DMS153 (cell line): ENCODE measurements at places on chromosomes 12 and 14.
A peak's percentile ranks its signal among the peaks of the same experiment; 100 is the strongest.

- DNase-seq, result no peak
Observed at GRCh38 chr14:94124582-94125377, 4.6 kb downstream of the IFI27L2 start.

DNA sequence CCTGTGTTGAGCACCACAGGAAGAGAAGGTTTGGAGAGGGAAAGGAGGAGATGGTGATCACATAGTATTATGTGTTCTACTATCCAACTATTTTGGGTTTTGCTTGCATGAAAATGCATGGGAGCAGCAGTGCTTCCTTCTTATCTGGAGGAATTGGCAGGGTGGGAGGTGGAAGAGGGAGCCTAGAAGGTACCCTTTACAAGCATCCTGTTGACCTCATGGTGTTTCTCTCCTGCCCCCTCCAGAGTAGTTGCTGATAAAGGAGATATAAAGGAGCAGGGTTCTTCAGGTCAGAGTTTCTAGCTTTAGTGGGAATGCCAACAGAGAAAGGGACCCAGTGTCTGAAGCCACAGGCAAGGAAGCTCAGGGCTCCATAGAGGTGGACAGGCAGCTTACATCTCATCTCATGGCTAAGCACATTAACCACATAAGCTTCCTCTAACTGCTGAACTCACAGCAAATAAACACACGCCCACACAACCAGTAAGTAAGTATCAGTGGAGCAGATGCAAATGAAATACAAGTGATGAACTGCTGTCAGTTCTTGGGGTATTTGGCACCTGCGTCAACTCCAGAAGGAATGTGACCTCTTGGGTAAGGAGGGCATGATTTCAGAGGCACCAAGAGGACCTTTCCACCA lies 174.2 kb upstream of the SLC38A2 start:
- DNase-seq, result no peak

- DNase-seq, result no peak
Observed at GRCh38 chr12:62599854-62600437, 133.3 kb downstream of the MON2 start.

GRCh38 chr12:100574187-100575074 lies 947 bp downstream of the GAS2L3 start:
- DNase-seq, result no peak

DNA sequence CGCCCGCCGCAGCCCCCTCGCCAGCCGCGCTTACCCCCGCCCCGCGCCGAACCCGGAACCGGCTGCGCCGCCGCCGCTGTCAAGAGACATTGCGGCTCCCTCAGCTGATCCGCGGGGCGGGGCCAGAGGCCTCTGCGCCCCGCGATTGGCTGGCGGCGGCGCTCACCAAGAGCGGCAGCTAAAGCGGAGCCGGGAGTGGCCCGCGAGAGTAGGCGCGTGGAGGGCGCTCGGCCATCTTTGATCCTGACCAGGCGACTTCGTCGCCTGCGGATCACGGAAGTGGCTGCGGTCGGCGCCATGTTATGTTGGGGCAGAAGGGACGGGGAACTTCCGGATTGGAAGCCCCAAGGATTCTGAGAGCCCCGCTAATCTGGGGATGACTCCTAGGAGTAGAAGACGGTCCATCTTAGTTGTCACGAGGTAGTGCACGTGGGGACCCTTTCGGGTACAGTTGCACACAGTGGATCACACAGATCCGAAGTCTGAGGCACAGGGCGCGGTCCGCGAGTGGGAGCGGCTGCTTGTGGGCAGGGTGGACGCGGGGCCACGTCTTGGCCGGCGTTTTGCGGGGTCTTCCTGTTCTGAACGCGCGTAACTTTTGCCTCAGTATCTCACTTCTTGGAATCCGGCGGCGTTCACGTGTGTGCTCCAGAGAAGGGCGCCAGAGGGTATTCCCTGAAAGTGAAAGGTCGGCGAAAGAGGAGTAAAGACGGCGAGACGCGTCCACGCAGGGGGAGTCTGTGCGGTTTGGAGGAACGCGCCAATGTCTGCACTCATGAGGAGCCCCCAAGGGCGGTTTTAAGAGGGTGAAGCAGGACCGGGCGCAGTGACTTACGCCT lies at the start of gene CHFR:
Gene CHFR, minus strand, starts transcription at position 93 of the 839 bp plus-strand sequence. CDS start 277 bp downstream, outside the sequence.
- DNase-seq, result peak; percentile 96

- no peak for DNase-seq
Observed at GRCh38 chr14:35286003-35286600, 6.1 kb upstream of the PSMA6 start.

DNA sequence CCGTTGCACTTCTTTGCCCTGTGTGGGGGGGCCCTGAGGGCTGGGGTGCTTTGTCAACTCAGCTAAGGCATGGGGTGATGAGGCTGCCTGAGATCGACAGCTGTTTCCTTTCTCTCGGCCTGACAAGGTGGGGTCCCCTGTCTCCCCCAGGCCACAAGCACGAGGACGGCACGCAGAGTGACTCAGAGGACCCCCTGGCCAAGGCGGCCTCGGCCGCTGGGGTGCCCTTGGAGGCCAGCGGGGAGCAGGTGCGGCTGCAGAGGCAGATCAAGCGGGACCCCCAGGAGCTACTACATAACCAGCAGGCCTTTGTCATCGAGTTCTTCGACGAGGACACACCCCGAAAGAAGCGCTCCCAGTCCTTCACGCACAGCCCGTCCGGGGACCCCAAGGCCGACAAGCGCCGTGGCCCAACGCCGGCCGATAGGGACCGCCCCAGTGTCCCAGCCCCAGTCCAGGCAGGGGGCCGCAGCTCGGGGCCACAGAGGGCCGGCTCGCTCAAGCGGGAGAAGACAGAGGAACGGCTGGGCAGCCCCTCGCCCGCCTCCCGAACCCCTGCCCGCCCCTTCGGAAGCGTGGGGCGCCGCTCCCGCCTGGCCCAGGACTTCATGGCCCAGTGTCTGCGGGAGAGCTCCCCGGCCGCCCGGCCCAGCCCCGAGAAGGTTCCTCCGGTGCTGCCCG lies 18.8 kb downstream of the CEP170B start:
- DNase-seq, result no peak

GRCh38 chr12:68290126-68290525 lies 36.7 kb upstream of the IL22 start:
- DNase-seq, result no peak

GRCh38 chr12:102474438-102475064 lies 5.8 kb downstream of the IGF1 start:
- DNase-seq, result peak; percentile 25

DNA sequence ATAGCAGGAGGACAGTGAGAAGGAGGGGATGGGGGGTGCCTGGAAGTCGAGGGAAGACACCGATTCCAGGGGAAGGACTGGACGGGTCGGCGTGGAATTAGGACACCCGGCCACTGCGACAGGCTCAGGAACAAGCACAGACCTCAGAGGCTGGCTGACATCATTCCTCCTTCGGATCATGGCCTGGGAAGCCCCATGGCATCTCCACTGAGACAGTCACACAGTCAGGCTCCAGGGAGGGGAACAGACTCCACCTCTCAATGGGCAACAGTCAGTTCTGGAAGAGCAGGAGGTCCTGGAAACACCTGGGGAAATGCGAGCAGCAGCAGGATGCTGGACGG lies 67.9 kb upstream of the FBRSL1 start:
- DNase-seq, result no peak

DNA sequence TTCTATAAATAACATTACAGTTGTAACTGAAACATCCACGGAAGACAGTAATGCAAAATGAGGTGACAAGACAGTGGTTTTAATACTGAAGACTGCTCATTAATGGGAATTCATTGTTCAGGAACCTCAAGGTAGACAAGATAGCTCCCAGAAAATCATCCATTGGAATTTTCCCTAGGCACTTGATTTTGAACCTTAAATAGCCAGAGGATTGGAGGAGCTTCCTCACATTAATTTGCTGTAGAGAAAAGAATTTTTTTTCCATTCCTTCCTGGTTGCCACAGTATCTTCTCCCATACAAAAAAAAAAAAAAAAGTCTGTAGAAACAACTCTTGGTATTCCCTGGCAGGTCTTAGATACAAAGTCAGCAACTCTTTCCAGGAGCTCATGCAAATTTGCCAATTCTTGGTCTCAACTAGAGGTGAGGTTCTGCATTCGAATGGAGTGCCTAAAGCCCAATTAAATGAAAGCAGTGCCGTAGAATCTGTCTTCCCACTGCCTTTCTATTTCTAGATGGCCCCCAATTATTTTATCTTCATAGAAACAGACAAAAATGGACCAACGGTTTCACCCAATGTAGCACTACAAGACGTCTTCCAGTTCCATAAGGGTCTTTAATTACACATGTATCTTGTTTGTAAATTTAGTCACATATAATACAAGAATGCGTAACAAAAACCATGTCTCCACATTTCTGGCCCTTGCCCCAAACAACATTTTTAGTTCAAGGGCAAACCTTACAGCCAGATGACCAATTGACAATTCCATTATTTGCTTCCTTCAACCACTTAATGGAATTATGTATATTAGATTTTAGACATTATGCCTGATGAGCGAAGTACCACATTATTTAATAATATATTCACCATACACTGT lies 13.5 kb downstream of the SLC38A2 start:
- DNase-seq, result no peak

DNA sequence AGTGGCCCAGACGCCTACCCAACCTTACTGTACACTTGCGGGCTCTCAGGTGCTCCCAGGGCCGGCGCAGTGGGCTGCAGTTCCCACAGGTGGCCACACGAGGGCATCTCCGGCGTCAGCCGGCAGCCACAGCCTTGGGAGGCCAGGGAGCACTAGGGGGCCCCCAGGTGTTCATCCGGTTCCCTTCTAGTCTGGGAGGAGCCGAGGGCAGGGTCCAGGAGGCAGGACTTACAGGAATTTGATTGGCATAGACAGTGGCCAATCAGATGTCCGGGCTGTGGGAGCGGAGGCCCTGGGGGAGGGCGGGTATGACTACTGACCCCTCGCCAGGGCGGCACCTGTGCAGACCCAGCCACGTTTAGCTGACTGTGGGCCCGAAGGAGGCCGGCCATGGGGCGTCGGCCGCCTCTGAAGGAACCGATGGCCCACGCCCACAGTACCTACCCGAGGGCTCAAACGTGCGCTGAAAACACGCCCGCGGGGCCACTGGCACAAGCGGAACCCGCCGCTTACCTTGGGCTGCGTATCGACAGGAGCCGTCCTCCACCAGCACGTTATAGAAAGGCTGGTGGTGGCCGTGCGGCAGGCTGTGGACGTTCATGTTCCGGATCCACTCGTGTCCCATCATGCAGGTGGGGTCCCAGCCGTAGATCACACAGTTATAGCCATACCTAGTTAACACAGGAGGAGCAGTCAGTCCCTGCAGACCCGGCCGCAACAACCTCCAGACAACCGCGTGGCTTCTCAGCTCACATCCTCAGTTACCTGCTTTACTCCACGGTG lies 34.8 kb downstream of the FBXO21 start:
- peak; percentile 57 for DNase-seq

DNA sequence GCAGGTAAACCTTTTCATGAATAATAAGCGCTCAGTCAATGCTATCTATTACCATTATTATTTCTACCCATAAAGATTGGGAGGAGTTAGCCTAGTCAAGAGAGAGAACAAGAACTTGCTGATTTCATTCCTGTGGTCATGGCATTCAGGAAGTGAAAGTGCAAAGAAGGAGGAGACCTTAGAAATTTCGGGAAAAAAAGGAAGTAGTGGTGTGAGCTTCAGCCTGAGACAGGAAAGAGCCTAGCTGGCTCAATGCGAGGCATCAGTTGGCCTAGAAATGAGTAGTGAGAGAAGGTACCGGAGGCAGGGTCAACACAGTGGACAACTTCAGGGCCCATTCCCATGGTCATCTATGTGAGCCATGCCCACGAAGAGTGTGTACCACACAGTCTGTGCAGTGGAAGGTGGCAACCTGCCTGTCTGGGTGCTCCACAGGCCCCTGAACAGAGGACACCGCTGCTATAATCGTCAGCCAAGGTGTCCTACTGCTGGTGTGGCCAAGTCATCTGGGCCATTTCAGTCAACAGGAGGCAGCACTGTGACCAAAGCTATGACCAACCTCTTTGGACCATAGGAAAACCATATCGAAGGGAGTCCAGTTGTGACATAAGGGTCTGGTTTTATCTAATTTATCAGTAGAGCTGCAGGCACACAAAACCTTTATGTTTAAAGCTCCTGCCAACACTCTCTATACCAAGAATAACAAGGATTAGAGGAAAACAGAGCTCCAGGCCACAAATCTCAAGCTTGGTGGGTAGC lies 16.2 kb upstream of the STON2 start:
- no peak for DNase-seq

GRCh38 chr12:109550281-109550680 lies 23.0 kb downstream of the MMAB start:
- DNase-seq, result no peak
